OCI-LY7 (cell line): ENCODE measurements at places on chromosomes 5 and 9. TPM values are rescaled to one million over a fixed set of nuclear protein-coding genes. Genes with fewer than 3 reads are reported as not detected.

Gene DMRTA1
- not detected in 2 replicates for total RNA-seq

Gene CHMP5
- total RNA-seq = 50.1 and 51.5 TPM in 2 replicates

Gene PCDHA1
- not detected in 2 replicates for total RNA-seq

Gene C9orf153
- 0.27 and 0.31 TPM in 2 replicates for total RNA-seq

Gene GFI1B
- total RNA-seq = 3.3 and 4.9 TPM in 2 replicates

Gene PCAT7
- 2.5 and 3.2 TPM in 2 replicates for total RNA-seq

Gene FCN1
- total RNA-seq = 0.30 and 0.42 TPM in 2 replicates

Gene GKAP1
- total RNA-seq = 8.6 and 12.4 TPM in 2 replicates

Gene FOXI1
- not detected in 2 replicates for total RNA-seq

Gene PCDHB11
- total RNA-seq = not detected in 2 replicates

Gene CCDC183
- total RNA-seq = 0.44 and 0.88 TPM in 2 replicates

Gene ANXA2R
- total RNA-seq = 11.4 and 15.1 TPM in 2 replicates

Gene BNC2
- total RNA-seq = not detected in 2 replicates

Gene POLK
- total RNA-seq = 29.5 and 30.0 TPM in 2 replicates

Gene OR2V2
- total RNA-seq = not detected in 2 replicates

Gene PCDHGA6
- 5.5 and 6.2 TPM in 2 replicates for total RNA-seq

Gene FAM221B
- total RNA-seq = not detected in 2 replicates
